ENCODE measurements at places on chromosomes 12 and 14.
A peak's percentile ranks its signal among the peaks of the same experiment; 100 is the strongest.

- H3K36me3 ChIP-seq = no peaks in the 10 kb centered on the region
- no peaks in the 10 kb centered on the region for H3K27me3 ChIP-seq
- no peak overlapping the region for H3K27ac ChIP-seq
- no peak overlapping the region for H3K4me3 ChIP-seq
- peaks cover 25% of the 10 kb centered on the region for H3K4me1 ChIP-seq
Measured at GRCh38 chr12:13094367-13094766, 9.1 kb downstream of the GSG1 start.

GRCh38 chr12:32821293-32821692 is 65.6 kb upstream of the YARS2 start:
- no peaks in the 10 kb centered on the region for H3K4me1 ChIP-seq
- H3K4me3 ChIP-seq = no peak overlapping the region
- DNase-seq = no peak
- no peaks in the 10 kb centered on the region for H3K36me3 ChIP-seq

DNA sequence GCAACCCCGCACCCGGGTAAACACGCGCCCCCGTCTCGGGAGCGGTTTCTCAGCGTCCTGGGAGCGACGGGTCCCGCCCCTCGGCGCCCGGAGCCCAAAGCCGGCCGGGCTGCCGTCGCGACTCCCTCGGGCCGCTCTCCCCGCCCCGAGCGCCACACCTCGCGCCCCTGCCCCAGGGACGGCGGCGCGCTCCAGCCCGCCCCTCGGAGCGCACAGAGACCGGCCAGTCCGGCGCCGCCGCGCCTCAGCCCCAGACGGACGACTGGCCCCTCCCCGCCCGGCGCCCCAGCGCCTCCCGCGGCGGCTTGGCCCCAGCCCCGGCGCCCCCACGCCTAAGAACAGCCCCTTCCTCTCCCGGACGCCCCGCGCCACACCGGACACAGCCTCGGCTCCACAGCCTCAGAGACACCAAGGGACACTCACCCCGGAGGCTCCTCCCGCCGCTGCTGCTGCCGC is 411 bp downstream of the BTBD7 start:
- peak overlapping the region; percentile 57 for H3K27ac ChIP-seq
- peak overlapping the region; percentile 90 for H3K4me3 ChIP-seq
- DNase-seq = peak; percentile 83
- H3K36me3 ChIP-seq = no peaks in the 10 kb centered on the region

- H3K4me3 ChIP-seq = no peak overlapping the region
- H3K27me3 ChIP-seq = no peaks in the 10 kb centered on the region
- H3K4me1 ChIP-seq = peaks cover 4% of the 10 kb centered on the region
- no peak overlapping the region for H3K27ac ChIP-seq
- no peaks in the 10 kb centered on the region for H3K36me3 ChIP-seq
Measured at GRCh38 chr14:58744801-58745394, 107.1 kb downstream of the DACT1 start.

DNA sequence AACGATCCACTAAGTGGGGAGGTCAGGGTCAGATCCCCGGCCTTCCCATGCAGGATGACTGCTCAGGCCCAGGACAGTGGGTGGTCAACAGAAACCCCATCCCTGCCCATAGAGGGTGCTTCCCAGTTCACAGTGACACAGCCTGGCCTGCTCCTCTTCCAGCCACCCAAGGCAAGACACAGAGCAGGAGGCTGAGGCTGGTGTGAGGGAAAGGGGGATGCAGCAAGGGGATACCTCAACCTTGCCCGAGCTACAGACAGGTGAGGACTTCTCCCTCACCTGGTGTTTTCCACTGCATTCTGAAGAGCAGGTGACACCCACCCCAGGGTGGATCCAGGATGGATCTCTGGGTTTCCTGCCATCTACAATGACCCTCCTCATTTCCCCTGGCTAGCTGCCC is 106.7 kb downstream of the KIF26A start:
- no peak for DNase-seq
- H3K4me3 ChIP-seq = no peak overlapping the region
- peaks cover 8% of the 10 kb centered on the region for H3K4me1 ChIP-seq
- no peak overlapping the region for H3K27ac ChIP-seq
- no peaks in the 10 kb centered on the region for H3K36me3 ChIP-seq

- no peaks in the 10 kb centered on the region for H3K27me3 ChIP-seq
- no peaks in the 10 kb centered on the region for H3K36me3 ChIP-seq
- peaks cover 3% of the 10 kb centered on the region for H3K4me1 ChIP-seq
- DNase-seq = no peak
- no peak overlapping the region for H3K27ac ChIP-seq
Measured at GRCh38 chr14:92316176-92316575, 6.8 kb upstream of the SLC24A4 start.

- no peak for DNase-seq
- H3K36me3 ChIP-seq = no peaks in the 10 kb centered on the region
- no peaks in the 10 kb centered on the region for H3K4me1 ChIP-seq
Measured at GRCh38 chr14:85824526-85824925, 294.6 kb downstream of the FLRT2 start.

DNA sequence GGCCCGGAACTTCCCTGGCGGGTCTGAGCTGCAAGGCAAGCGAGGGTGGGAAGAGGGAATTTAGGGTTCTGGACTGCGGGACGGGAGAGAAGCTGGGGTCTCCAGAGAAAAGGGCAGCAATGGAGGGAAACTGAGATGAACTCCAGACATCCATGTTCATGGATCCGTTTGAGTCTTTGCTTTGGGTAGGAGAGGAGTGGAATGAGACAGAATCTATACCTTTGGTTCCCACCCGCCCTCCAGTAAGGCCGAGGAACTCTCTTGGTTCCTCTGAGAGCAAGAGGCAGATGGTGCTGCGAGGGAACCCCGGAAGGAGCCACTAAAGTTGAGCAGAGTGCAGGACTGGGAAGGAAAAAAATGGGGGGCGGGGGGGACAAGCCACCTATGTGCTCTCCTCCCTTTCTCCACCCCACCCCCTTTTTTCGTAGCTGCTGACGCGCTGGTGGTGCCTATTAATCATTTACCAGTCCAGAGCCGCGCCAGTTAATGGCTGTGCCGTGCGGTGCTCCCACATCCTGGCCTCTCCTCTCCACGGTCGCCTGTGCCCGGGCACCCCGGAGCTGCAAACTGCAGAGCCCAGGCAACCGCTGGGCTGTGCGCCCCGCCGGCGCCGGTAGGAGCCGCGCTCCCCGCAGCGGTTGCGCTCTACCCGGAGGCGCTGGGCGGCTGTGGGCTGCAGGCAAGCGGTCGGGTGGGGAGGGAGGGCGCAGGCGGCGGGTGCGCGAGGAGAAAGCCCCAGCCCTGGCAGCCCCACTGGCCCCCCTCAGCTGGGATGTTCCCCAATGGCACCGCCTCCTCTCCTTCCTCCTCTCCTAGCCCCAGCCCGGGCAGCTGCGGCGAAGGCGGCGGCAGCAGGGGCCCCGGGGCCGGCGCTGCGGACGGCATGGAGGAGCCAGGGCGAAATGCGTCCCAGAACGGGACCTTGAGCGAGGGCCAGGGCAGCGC is 1.2 kb downstream of the SSTR1 start:
- no peak for DNase-seq
- no peaks in the 10 kb centered on the region for H3K27me3 ChIP-seq
- no peak overlapping the region for H3K4me3 ChIP-seq
- no peak overlapping the region for H3K27ac ChIP-seq
- H3K36me3 ChIP-seq = peaks cover 5% of the 10 kb centered on the region

GRCh38 chr12:113086249-113087164 is 30.0 kb downstream of the DTX1 start:
- peak overlapping the region; percentile 93 for H3K27ac ChIP-seq
- no peaks in the 10 kb centered on the region for H3K27me3 ChIP-seq

- peak overlapping the region; percentile 97 for H3K27ac ChIP-seq
- no peaks in the 10 kb centered on the region for H3K27me3 ChIP-seq
- no peaks in the 10 kb centered on the region for H3K36me3 ChIP-seq
Measured at GRCh38 chr14:81122326-81122725, 98.4 kb downstream of the GTF2A1 start.

GRCh38 chr14:71206766-71207371 is 299.6 kb downstream of the PCNX1 start:
- no peak overlapping the region for H3K4me3 ChIP-seq
- no peaks in the 10 kb centered on the region for H3K4me1 ChIP-seq
- no peak for DNase-seq
- H3K27me3 ChIP-seq = no peaks in the 10 kb centered on the region
- no peak overlapping the region for H3K27ac ChIP-seq

DNA sequence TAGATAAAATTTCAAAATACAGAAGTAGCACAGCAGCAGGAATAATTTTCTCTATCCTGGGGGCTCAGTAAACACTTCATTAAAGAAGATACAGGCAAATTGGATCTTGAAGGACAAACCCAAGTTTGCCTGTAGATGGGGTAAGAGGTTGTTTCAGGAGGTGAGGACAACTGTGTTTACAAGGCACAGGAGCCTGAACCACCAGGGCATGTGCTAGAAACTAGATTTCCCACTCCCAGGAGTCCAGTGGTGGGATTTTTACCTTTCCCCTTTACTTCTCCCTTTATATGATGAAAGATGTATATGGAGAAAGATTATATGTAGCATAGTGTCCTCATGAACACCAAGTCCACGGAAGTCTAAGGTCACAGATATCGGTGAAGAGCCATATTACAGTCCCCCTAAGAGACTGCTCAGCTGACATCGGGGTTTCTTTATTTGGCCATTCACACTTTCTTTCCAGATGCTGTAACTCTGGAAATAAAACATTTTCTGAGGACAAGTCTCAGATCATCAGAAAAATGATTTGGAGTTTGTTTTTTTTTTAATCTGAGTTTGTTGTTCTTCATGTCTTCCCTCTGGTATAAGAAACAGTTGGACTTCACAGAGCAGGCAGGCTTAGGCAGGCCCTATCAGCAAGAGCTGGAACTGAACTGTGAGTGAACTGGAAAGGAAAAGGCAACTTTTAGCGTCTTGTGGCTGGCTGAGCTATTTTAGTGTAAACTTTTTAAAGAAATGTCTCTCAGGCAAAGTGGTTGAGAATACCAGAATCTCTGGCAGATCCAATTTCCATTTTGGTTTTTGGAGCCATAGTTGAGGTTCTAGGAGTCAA is 8.0 kb upstream of the EVL start:
- no peaks in the 10 kb centered on the region for H3K4me1 ChIP-seq
- no peak for DNase-seq
- no peaks in the 10 kb centered on the region for H3K27me3 ChIP-seq

DNA sequence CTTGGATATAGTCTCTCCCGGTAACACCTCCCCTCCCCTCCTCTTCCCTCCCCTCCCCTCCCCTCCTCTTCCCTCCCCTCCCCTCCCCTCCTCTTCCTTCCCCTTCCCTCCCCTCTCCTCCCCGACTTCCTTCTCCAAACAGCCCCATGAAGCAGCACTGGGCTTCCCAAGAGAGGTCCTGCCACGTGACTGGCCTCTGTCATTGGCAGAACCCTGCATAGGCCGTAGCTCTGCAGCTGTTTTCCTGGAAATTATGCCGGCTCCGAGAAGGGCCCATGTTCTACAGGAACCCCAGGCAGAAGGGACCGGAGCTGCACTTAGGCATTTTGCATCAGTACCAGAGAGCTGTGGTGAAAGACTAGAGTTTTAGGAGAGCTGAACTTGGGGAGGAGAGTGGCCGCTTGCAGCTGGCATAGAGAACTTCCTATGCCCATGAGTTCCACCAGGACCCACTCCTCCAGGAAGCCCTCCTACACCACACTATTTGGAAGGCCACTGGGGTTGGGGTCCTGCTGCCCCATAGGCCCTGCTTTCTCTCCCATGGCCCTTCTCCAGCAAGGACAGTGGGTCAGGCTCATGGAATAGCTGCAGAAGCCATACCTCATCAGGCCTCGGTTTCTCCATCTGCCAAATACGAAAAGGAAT is 5.1 kb upstream of the TNFAIP2 start:
- no peak for DNase-seq
- no peaks in the 10 kb centered on the region for H3K27me3 ChIP-seq
- H3K36me3 ChIP-seq = no peaks in the 10 kb centered on the region
- no peak overlapping the region for H3K4me3 ChIP-seq

DNA sequence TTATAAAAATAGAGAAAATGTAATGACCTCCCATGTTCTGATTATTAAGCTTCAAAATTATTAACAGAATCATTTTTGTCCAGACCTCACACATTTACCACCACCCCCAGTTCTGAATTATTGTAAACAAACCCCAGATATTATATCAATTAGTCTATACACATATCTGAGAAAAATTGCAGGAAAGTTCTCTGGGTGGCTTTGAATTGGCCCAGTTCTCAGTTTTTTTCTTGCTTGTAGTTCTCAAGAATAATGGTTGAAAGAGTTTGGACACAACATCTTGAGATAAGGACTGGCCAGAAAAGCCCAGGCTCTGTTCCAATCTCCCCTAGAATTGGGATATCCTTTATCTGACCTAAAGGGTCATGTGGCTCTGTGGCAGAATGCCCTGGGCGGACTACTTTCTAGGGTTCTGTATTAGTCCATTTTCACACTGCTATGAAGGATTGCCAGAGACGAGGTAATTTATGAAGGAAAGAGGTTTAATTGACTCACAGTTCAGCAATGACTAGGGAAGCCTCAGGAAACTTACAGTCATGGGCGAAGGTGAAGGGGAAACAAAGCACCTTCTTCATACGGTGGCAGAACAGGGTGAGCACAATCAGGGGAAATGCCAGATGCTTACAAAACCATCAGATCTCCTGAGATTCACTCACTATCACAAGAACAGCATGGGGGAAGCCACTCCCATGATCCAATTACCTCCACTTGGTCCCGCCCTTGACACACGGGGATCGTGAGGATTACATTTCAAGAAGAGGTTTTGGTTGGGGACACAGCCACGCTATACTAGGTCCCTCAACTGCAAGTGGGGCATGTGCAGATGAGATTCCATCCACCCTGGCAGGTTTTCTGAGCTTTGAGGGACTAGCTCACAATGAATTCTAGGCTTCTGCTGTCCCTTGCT is 1504.6 kb upstream of the FLRT2 start:
- H3K4me3 ChIP-seq = no peak overlapping the region
- no peaks in the 10 kb centered on the region for H3K4me1 ChIP-seq
- no peak for DNase-seq
